ENCODE measurements at places on chromosomes 6 and 20.

DNA sequence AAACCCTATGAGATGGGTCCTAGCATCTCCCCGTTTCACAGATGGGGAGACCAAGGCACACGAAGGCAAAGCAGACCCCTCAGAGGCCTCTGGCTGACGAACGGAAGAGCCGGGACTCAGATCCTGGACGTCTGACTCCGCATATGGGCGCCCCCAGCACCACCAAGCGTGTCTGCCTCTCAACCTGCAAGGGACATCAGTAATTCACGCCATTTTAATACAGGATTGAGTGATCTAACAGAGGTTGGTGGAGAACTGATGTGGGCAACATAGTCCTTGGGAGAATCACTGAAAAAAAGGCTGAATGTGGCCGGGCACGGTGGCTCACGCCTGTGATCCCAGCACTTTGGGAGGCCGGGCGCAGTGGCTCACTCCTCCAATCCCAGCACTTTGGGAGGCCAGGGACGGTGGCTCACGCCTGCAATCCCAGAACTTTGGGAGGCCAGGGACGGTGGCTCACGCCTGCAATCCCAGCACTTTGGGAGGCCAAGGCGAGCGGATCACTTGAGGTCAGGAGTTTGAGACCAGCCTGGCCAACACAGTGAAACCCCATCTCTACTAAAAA is 206.6 kb downstream of the DLL1 start:
- DNase-seq, result no peak

GRCh38 chr6:24740861-24741260 is 21.9 kb upstream of the C6orf62 start:
- no peak for DNase-seq

- no peak for DNase-seq
Observed at GRCh38 chr20:19382386-19383340, 170.2 kb downstream of the SLC24A3 start.

DNA sequence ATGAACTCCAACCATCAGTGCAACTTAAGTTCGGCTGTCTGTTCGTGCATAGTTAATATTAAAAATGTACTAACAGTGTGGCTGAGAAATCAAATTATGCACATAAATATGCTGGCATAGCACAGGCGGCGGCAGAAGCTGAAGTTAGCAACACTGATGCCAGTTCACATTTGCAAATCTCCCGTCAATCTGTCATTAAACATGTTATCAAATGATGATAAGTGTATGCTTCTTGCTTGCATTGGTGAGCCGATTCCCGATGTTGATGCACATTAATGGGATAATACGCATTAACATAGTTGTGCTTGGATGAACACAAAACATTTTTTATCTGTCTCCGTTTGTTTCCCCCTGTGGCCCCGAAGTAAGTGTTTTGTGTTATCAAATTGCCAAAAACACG is 309.4 kb downstream of the ZNF217 start:
- DNase-seq, result no peak

DNA sequence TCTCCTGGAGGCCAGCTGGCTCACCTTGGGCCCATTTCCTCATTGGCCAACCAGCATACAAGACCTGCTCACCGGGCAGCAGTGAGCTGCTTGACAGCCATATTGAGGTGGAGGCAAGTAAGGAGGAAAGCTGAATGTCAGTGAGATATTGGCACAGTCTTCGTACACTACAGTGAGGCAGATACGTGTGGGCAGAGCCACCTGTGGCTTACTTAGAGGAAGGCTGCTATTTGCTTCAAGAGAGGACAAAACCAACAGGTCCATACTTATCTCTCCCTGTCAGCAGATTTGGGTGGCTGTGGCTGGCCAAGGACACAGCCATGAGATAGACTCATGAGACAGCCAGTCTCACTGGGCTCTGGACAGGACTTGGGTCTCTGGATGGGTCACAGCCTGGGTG is 15.1 kb upstream of the MCM3 start:
- DNase-seq, result no peak

- DNase-seq, result no peak
Observed at GRCh38 chr20:20321917-20322316, 46.0 kb upstream of the INSM1 start.

DNA sequence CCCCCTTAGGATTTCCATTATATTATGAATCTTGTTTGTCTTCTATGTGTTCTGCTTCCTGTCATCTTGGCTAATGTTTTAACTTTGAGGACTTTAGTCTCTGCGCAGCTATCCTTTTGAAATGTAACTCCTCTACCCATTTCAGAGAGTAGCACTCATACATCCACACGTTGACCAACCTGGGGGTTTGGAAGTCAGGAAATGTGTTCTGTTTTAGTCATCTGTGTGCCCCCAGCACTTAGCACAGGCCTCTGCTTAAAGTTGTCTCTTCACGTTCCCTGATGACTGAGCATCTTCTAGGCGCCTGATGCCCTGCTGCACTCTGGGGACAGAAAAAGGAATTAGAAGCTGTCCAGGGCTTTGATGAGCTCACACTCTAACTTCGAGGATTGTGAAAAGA is 47.9 kb downstream of the HMGN3 start:
- no peak for DNase-seq

GRCh38 chr20:41124451-41125094 is 12.8 kb upstream of the PLCG1 start:
- DNase-seq, result no peak

DNA sequence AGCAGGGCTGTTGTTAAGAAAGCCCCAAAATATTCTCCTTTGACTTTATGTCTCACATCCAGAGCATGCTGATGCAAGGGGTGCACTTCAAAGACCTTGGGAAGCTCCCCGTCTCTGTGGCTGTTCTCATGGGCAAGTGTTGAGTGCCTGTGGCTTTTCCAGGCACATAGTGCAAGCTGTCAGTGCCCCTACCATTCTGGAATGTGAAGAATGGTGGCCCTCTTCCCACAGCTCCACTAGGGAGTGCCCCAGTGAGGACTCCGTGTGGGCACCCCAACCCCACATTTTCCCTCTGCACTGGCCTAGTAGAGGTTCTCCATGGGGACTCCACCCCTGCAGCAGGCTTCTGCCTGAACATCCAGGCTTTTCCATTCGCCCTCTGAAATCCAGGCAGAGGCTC is 673.7 kb downstream of the HTR1B start:
- DNase-seq, result no peak

DNA sequence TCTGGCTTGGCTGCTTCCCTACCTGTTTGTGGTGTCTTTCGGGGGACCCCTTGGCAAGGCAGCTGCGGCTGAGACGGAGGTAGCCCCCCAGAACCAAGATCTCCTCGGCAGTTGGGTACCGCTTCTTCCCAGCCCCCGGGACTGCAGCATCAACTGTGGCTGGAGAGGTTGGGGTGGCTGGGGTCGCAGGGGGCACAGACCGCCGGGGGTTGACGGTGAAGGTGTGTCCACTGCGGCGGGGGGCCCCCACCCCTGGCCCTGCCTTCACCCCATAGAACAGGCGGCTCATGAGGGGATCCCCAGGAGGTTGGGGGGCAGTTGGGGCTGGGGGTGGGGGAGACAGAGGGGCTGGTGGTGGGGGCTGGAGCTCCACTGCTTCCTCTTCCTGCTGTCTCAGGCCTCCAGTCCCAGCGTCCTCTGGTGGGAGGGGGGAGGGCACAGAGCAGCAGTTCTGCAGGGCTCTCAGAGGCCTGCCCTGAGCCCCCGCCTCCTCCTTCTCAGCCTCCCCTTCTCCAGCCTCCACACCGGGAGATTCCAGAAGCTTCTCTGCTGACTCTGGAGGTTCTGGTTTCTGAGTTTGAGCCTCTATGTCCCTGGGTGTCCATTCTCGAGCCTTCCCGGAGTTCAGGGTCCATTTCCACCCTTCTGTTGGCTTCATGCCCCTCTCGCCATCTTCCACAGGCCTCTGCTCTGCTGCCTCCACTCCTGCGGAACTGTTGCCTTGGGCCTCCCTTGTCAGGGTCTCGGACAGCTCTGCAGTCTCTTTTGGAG is 1.9 kb downstream of the PPP1R18 start:
- DNase-seq, result peak; percentile 45

- DNase-seq, result no peak
Observed at GRCh38 chr6:1439349-1439748, 50.0 kb downstream of the FOXF2 start.

- no peak for DNase-seq
Observed at GRCh38 chr20:58841539-58842264, 9.0 kb downstream of the GNAS-AS1 start.

- no peak for DNase-seq
Observed at GRCh38 chr20:31894980-31895675, 24.7 kb downstream of the TTLL9 start.

- DNase-seq, result peak; percentile 21
Observed at GRCh38 chr6:138590796-138591709, 91.8 kb upstream of the NHSL1 start.

DNA sequence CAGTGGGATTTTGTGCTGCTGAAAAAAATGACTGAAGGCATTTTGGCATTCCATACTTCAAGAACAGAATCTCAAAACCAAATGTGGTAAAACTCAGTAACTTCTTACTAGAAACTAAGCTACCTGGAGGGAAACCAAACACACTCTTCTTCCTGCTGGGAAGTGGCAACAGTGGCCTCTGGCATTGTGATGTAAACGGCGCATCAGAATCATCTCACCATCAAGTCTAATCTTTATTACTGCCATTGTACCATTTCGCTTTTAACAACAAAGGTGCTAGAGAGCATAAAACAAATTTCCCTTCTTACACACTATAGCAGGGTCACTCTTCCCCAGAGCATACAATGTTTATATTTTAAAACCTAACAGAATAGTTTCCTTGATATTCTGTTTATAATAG is 101.6 kb upstream of the CEP162 start:
- no peak for DNase-seq

DNA sequence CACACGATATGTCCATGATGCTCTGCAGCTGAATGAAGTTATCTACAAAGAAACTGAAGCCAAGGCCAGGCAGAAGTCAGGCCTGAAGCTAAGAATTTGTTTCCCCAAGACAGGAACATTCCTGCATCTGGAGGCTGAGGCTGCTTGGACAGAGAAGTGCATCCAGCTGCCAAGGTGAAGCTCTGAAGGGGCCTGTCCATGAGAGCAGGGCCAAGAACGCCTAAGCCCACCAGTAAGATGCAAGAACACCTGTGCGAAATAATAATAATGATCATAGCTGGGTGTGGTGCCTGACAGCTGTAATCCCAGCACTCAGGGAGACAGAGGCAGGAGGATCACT is 37.7 kb upstream of the B4GALT5 start:
- no peak for DNase-seq

GRCh38 chr6:25050356-25050755 is 114.6 kb upstream of the RIPOR2 start:
- DNase-seq, result peak; percentile 49

- DNase-seq, result no peak
Observed at GRCh38 chr6:114227944-114228468, 114.8 kb downstream of the HS3ST5 start.

GRCh38 chr20:59253325-59253724 is 47.1 kb upstream of the EDN3 start:
- DNase-seq, result peak; percentile 38

- no peak for DNase-seq
Observed at GRCh38 chr20:20367575-20368417, at the start of gene INSM1. INSM1 (plus strand) TSS chr20:20368104; CDS start chr20:20368268, 164 bp downstream.

- no peak for DNase-seq
Observed at GRCh38 chr6:143802833-143803565, 40.1 kb upstream of the LTV1 start.

DNA sequence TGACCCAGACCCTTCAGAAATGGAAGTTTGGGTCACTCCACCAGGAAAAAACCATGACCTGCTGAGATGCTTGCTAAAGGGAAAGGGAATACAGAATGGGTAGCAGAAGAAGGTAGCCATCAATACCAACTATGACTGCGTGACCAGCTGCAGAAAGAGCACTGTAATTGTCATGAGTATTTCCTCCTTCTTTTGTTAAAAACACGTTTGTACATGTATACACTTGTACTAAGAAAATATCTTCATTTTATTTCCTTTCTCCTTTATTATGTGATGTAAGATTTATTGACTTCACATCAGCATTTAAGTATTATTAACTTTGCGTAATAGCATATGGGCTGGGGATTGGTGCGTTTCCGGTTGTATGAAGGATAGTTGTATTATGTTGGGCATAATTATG is 12.6 kb upstream of the MUC21 start:
- no peak for DNase-seq

DNA sequence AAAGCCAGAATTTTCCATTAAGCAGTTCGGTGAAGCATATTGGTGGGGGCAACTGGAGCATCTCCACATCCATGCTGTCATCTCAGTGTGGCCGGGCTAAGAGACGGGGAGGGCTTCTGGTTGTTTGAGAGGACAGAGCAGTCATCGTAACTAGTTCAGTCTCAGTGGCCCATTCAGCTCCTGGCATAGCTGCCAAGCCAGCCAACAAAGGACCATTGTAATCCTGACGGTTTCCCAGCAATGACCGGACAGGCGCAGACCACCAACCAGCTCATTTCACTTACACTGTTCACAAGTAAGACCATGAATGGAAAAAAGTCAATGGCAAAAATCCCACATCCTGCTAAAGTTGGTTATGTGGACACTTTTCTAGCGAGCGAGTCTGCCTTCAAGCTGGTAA is 14.9 kb upstream of the HDDC2 start:
- DNase-seq, result no peak

DNA sequence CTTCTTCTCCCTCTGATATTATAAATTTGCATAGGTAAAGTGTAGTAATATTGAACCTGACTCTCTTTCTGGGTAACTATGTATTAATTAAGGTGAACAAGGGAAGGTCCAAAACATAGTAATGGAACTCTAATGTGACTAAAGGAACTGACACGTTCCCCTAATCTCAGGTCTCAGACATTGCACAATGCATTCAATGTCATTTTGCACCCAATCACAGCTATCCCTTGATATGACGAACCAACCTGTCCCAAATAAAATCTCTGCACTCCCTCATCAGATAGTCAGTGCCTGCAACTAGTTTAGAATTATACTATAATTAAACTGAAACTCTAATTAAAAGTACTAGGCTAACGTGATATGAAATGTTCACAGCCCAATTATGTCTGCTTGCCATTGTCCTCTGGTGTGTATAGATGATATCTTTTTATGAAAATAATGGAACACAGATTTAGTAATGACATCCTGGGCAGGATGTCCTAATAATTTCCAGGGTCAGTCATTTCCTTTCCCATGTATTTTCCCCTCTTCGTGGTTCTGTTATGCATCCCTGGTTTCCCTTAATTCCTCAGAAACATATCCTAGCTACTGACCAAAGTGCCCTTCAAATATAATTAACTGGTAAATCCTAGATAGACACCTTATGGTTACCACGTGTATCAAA is 36.8 kb downstream of the PTPRK start:
- DNase-seq, result no peak

GRCh38 chr6:47630587-47630986 is 67.8 kb upstream of the ADGRF4 start:
- DNase-seq, result no peak

DNA sequence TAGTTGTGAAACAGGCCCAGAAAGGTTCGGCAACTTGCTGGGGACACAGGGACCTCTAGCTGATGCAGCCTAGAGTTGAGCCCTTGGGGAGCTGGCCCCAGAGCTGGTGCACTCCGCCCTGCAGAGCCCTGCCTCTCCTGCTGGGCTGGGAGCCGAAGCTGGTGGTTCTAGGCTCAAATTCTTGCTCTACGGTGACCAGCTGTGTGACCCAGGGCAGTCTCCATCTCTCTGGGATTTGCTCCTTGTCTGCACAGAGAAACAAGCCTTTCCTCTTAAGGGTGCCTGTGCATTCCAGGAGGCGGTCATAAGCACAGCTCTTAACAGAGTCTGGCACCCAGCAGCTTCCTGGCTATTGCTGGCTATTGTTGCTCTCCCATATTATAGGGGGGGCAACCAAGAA is 47.4 kb downstream of the RBM38 start:
- DNase-seq, result no peak

- DNase-seq, result no peak
Observed at GRCh38 chr20:1860446-1860845, 34.8 kb upstream of the SIRPA start.

- DNase-seq, result no peak
Observed at GRCh38 chr6:90266905-90267621, 29.6 kb downstream of the BACH2 start.

- no peak for DNase-seq
Observed at GRCh38 chr6:134574491-134574890, 256.6 kb upstream of the SGK1 start.

All from activated CD4-positive, alpha-beta T cell treated with anti-CD3 and anti-CD28 coated beads, Interleukin-2, amount 50 U/mL, for 1 hour (primary cell).